CD8-positive, alpha-beta memory T cell (primary cell): ENCODE measurements at places on chromosomes 12 and 14.

DNA sequence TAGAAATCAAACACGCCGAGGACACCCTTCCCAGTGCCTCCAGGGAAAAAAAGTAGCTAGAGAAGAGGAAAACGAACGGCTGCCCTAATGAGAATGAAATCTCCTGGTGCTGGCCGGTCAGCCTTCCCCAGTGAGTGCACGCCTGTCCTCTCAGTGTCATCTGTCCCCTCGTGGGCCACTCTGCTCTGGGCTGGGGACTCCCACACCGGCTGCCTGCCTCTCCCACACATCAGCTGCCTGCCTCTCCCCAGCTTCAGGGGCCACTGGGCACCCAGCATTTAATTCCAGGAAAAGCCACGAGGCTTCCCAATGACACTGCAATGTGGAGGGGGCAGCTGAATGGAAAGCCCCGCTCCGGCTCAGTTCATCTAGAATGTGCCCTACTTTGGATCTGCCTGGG, 59.0 kb downstream of the CCDC85C start:
- no peak for DNase-seq

- no peak for DNase-seq
These were observed 156.7 kb downstream of the NUAK1 start for GRCh38 chr12:105982022-105982421.

- no peak for DNase-seq
These were observed 19.5 kb downstream of the KRT76 start for GRCh38 chr12:52757449-52758176.

GRCh38 chr14:67371247-67372148, 11.4 kb downstream of the EIF2S1 start:
- DNase-seq = no peak

GRCh38 chr12:65477721-65478120, 199.2 kb downstream of the MSRB3 start:
- no peak for DNase-seq

DNA sequence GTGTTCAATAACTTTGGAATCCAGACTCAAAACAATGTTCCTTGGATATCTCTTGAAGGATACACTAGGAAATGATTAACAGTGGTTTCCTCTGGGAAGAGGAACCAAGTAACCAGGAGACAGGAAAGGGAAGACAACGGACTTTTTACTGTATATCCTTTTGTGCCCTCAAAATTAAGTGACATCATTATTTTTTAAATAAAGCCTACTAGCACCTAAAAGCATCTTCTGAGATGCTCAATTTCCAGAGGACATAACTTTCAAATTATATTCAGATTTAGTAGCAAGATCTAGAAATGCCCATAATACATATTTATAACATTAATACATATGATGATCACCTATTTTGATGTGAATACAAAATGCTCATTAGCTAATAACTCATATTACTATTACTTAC, 6.5 kb downstream of the HECTD1 start:
- no peak for DNase-seq

GRCh38 chr14:106083082-106083481, 556.7 kb downstream of the TMEM121 start:
- DNase-seq = no peak
